ENCODE measurements at places on chromosomes 6 and 20.

- DNase-seq, result no peak
Observed at GRCh38 chr20:43969028-43969447, 54.4 kb downstream of the TOX2 start.

- no peak for DNase-seq
Observed at GRCh38 chr6:163793011-163793983, 378.8 kb downstream of the QKI start.

DNA sequence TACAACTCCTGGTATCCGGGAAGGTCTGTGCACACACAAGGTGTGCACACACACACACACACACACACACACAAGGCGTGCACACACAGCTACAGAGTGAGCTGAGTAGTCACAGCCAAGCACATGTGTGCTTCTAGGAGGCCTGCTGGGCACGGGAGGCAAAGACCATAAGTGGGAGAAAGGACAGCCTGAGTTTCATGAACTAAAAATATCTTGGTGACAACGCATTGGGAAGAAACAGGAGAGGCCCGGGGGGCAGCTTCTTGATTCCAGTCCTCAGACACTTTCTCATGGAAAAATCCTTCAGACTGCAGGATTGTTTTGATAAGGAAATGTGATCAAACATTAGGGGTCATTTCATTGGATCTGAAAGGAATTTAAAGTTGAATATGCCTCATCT lies 2.6 kb downstream of the TRAF3IP2 start:
- DNase-seq, result no peak

GRCh38 chr20:44399446-44399845 lies 43.9 kb downstream of the HNF4A start:
- DNase-seq, result no peak

GRCh38 chr20:14775778-14776177 lies 438.4 kb upstream of the FLRT3 start:
- no peak for DNase-seq

DNA sequence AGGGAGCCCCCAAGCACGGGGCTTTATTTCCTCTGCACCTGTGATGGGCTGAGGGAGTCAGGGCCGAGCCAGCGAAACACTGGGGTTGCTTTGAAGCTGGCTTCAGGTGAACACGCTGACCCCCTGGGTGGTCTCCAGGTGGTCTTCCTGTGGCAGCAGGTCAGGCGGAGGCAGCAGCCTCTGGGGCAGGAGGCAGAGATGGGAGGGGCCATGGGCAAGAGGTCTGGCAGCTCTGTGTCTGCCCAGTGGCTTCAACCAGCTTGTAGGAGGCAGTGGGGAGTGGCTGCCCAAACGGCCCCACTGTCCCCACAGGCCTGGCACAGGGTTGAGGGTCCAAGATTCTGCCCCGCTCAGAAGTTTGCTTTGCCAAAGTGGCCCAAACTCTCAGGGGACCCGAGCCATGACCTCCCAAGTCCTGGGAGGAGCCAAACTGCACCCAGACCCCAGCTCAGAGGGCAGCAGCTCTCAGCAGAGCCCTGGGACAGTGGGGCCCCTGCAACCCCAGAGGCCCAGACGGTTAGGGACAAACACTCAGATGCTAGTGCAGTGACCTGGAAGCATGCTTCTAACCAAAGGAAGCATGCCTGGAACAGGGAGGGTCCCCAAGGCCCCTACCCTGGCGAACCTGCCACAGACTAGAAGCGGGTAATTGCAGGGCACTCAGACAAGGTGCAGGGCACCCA lies 15.3 kb downstream of the NTSR1 start:
- no peak for DNase-seq

GRCh38 chr20:945841-946240 lies 29.7 kb upstream of the ANGPT4 start:
- DNase-seq, result no peak

DNA sequence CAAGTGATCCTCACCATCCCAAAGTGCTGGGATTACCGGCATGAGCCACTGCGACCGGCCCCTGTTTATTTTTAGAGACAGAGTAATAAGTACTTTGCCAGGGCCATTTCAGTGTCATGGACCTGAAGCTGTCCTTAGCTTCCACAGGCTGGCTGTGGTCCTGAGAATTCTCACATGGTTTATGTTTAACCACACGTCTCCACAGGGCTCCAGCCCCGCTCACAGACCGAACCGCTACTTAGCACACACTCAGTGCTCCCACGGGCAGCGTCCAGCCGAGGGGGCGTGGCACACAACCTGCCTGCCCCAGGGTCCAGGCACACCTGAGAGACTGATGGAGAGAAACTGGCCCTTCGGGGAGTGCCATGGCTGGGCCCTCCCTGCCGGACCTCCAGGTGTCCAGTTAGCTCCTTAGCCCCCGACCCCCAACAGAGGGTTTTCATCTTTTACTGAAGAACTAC lies 11.7 kb downstream of the ACSS1 start:
- DNase-seq, result no peak

DNA sequence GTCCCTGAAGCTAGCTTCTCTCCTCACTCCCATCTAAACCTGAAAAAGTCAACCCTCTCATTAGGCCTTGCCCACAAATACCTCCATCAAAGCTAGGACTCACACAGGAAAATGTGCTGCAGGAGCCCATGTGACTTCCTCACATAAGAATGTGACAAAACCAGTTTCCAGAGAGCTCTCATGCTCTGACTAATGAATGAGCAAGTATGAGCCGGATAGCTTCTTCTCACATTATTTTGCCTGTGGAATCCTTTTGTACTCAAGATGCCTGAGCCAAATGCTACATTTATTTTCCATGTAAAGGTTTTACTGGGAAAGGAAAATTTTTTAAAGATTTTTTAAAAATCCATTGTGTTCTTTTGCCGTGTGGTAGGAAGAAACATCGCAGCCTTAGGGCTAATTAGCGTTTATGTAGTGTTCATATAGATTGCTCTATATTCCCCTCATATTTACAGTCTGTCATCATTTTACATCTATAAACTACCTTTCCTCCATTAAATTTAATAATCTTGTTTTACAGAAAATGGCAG lies 68.6 kb upstream of the CCN6 start:
- DNase-seq, result no peak

DNA sequence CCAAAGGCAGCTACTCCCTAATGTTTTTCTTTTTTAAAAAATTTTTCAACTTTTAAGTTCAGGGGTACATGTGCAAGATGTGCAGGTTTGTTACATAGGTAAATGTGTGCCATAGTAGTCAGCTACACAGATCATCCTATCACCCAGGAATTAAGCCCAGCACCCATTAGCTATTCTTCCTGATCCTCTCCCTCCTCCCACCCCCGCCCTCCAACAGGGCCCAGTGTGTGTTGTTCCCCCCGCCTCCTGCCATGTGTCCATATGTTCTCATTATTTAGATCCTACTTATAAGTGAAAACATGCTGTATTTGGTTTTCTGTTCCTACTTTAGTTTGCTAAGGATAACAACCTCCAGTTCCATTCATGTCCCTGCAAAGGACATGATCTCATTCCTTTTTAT lies 12.4 kb downstream of the TRIM15 start:
- no peak for DNase-seq

DNA sequence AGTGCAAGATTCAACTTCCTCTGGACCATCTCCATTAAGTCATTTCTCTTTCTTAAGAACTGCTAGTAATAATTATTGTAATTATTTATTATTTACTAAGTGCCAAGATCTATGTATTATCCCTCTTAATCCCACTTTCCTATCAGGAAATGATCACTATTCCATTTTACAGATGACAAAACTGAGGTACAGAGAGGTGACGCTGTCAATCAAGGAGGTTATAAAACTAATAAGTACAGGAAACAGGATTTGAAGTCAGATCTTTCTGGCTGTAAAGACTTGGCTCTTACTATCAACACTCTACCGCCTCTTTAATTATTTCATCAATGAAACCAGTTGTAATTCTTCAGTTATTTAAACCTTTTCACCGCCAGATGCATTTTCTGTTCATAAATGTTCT lies 37.4 kb downstream of the BLOC1S5 start:
- DNase-seq, result no peak

- DNase-seq, result no peak
Observed at GRCh38 chr20:8787090-8787489, 281.8 kb upstream of the PLCB4 start.

- no peak for DNase-seq
Observed at GRCh38 chr6:141988327-141988726, 144.4 kb upstream of the GJE1 start.

DNA sequence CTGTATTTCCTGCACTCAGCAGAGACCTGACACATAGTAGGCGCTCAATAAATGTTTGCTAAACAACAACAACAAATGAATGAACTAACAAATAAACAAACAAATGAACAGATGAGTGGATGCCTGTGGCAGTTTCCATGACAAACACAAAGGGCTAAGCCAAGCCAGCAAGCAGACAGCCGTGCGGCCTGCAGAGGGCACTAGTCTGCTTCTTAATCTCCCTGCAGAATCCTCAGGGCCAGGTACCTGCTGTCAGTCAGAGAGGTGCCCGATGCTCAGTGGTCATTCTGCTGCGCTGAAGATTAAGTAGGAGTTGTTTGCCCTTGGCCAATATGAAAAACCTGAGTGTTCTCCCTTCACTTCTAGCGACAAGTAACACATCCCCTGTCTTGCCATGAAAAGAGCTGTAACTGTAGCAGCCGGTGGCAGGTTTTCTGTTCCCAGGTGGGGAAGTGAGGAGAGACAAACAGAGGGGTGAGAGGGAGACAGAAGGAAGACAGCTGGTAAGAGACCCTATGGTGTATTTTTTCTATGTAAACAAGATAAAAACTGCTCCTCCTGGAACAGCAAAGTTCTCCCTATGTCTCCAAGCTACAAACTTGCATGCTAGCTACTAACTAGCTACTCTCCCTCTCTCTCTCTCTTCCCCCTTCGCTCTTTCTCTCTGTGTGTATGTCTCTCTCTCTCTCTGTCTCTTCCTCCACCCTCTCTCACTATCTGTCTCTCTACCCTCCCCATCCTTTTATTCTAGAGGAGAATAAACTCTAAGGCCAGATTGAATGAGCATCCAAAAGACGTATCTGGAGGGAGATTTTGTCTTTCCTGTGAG lies at the start of gene MC3R:
Gene MC3R (plus strand): TSS at position 779 of the 829 bp plus-strand sequence. CDS start 112 bp downstream, outside the sequence.
- peak; percentile 33 for DNase-seq

GRCh38 chr20:8744228-8744844 lies 324.6 kb upstream of the PLCB4 start:
- no peak for DNase-seq

DNA sequence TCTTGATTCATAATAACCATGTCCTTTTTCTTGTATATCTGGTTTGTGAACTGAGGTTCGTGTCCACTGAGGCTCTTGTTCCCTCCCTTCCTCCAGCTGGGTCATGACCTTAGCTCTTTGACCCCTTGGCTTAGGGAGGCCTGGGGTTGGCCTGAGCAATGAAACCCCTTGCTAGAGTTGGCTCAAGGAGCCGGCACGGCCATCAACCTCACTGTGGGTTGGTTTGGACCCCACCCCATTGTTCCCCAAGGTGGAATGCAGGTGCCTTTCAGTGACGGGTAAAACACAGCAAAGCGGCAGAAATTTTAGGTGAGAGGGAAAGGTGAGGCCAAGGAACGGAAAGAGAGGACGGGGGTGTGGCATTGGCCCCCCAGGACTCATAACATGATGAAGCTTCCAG lies 44.5 kb upstream of the PHACTR3 start:
- DNase-seq, result no peak

DNA sequence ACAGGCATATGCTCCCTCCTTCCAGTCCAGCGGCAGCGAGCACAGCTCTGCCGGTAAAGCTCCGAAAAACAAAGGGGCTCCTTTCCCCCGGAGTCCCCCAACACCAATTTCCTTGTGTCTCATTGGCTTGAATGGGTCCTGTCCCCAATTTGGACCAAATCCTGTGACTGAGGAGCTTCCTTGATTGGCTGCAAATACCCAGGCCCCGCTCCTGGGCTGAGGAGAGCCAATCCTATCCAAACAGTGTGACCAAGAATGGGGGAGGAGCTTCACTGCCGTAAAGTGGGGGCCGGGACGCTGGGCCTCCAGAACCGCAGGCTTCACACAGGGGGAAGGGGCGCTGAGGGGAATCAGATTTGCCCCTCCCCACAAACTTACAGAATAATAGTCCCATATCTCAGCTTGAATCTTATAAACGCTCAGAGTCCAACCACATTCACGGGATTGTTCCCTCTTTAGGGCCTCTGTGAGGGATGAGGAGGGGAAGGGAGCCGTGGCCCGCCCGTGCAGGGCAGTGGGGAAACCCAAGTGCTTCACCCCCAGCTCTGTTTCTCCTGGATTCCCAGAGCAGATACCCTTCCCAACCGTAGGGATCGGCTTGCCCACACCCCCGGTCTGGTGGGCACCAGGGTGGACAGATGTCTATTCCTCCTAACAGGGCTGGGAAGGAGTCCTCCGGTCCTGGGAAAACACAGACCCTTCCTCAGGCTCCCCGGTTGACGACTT lies 141.0 kb upstream of the MLN start:
- DNase-seq, result no peak

GRCh38 chr6:158488065-158488464 lies 71.8 kb upstream of the TMEM181 start:
- no peak for DNase-seq

GRCh38 chr6:147674794-147675193 lies 166.3 kb downstream of the SAMD5 start:
- no peak for DNase-seq

- no peak for DNase-seq
Observed at GRCh38 chr6:157198425-157199279, 124.7 kb downstream of the TMEM242 start.

GRCh38 chr6:44301782-44302564 lies 11.2 kb downstream of the AARS2 start:
- no peak for DNase-seq

GRCh38 chr20:16477632-16478031 lies 95.6 kb downstream of the KIF16B start:
- no peak for DNase-seq

GRCh38 chr20:62372042-62372993 lies 5.2 kb upstream of the LAMA5 start:
- no peak for DNase-seq

- no peak for DNase-seq
Observed at GRCh38 chr20:63961664-63962425, 5.6 kb upstream of the UCKL1 start.

GRCh38 chr6:149414009-149414408 lies 13.9 kb downstream of the SUMO4 start:
- no peak for DNase-seq

- no peak for DNase-seq
Observed at GRCh38 chr6:20448828-20449227, 47.1 kb downstream of the E2F3 start.

DNA sequence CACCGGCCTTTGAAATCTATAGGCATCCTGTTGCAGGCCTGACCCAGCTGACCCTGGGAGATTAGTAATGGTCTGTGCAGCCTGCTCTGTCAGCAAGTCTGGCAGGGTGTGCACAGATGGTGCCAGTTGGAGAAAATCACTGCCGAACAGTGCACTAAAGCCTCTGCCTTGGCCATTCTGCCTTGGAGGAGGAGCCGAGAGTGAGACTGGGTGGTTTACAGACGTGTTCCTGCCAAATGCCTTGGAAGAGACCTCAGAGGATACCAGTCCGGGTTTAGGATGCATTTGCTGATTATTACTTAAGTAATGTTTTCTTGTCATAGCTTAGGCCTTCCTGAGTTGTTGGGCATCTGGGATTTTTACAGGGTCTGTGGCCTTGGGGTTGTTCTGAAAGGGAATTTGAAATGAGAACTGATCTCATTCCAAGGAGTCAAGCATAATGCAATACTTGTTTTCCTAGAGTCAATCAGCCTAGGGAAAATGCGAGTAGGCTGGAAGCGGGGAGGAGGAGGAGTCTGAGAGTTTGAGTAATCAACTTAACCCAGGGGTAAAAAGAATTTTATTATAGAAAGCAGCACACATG lies 292.1 kb downstream of the SOX4 start:
- no peak for DNase-seq

- DNase-seq, result no peak
Observed at GRCh38 chr6:146985111-146985510, 219.1 kb upstream of the STXBP5 start.

- no peak for DNase-seq
Observed at GRCh38 chr6:39314273-39314795, at the start of gene KCNK17. Gene KCNK17 (minus strand): TSS chr6:39314419. CDS start chr6:39314320, 99 bp downstream.

GRCh38 chr6:139625998-139626975 lies 251.8 kb upstream of the CITED2 start:
- no peak for DNase-seq

Measured in activated T-cell treated with anti-CD3 and anti-CD28 coated beads, Interleukin-2, amount 50 U/mL, for 1 hour (primary cell).